ENCODE measurements at places on chromosomes 4 and X. TPM values are rescaled to one million over a fixed set of nuclear protein-coding genes. Genes with fewer than 3 reads are reported as not detected.

DNA sequence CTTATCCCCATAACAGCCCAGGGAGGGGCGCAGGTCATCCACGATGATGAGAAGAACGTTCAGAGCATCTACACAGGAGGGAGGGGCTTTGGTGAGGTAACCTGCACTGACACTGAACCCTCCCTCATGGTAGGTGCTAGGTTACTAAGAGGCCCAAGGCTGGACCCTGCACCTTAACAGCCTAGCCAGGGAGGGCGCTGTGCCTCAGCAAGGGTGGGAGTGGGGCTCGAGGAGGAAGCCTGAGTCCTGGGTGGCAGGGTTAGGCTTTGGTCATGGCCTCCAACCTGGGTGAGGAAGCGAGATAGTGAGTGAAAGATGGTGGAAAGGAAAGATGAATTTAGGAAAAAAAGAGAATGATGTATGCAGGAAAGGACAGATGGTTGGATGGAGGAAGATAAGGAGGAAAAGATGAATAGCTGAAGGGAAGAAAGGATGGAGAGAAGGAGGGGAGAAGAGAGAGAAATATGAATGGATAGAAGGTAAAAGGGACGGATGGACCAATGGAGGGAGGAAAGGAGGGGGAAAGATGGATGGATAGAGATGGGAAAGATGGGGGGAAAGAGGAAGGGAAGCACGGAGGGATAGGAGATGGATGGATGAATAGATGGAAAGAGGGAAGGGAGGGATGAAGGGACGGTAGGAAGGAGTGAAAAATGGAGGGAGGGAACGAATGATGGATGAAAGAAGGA is 736 bp downstream of the IDS start:
- H3K27ac ChIP-seq = peak overlapping the region; percentile 87
- peak overlapping the region; percentile 78 for H3K4me3 ChIP-seq
- H3K36me3 ChIP-seq = peaks cover 7% of the 10 kb centered on the region
- H3K4me1 ChIP-seq = peaks cover 4% of the 10 kb centered on the region

DNA sequence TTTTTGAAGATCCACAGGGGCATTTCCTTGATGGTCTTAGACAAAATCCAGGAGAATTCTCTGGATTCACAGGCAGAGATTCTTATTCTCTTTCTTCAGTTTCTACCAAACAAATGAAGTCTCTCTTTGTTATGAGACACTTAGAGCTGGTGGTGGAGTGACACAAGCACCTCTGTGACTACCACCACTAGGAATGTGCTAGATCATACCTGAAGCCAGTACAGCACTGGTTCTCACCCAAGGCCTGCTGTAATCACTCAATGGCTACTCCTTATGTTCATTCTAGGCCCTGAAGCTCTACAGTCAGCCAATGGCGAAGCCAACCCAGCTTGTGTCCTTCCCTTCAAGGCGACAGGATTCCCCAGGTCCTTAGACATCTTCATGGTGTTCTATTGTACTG is 482.3 kb downstream of the TRAM1L1 start:
- DNase-seq = no peak
- H3K36me3 ChIP-seq = no peaks in the 10 kb centered on the region
- H3K4me3 ChIP-seq = no peak overlapping the region
- no peaks in the 10 kb centered on the region for H3K27me3 ChIP-seq
- no peak overlapping the region for H3K27ac ChIP-seq
- no peaks in the 10 kb centered on the region for H3K4me1 ChIP-seq

GRCh38 chr4:157984285-157984911 is 188.4 kb downstream of the GASK1B start:
- no peaks in the 10 kb centered on the region for H3K4me1 ChIP-seq
- no peak overlapping the region for H3K4me3 ChIP-seq
- no peak for DNase-seq
- H3K27me3 ChIP-seq = no peaks in the 10 kb centered on the region

The ZNF630 gene
- total RNA-seq = 0.75 TPM

- peak overlapping the region; percentile 56 for H3K4me3 ChIP-seq
- H3K36me3 ChIP-seq = no peaks in the 10 kb centered on the region
- peak; percentile 67 for DNase-seq
- no peaks in the 10 kb centered on the region for H3K27me3 ChIP-seq
Measured at GRCh38 chrX:129957241-129958082, 25.0 kb upstream of the BCORL1 start.

The CENPC gene
- 12.1 TPM for total RNA-seq

The GABRB1 gene
- 1.3 TPM for total RNA-seq

DNA sequence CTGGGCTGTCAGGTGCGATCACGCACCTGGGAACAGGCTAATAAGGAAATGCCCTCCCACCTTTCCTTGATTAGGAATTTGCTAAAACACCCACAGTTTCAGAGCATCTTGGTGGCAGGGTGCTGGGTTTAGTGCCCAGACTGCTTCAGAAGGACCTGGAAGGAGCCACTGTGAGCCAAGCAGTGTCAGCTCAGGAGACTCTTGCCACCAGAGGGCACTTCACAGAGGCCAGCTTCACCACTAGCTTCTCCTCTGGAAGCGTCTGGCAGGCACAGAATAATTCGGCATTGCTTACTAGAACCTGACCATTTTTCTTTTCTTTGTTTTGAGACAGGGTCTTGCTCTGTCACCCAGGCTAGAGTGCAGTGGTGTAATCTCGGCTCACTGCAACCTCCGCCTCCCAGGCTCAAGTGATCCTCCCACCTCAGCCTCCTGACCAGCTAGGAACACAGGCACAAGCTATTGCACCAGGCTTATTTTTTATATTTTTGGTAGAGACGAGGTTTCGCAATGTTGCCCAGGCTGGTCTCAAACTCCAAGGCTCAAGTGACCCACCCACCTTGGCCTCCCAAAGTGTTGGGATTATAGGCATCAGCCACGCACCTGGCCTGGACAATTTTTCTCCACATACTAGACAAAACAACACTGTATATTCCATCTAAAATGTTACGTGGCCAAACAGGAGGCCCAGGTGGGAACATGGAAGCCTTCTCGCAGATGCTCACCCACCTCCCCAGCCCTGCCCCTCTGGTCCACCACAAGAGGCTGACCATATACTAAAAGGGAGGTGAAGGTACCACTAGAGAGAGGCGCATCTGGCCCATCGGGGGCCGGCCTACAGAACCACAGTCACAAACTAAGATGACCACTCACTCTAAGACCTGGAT is 14.1 kb downstream of the NOP14 start:
- no peak overlapping the region for H3K27ac ChIP-seq
- DNase-seq = no peak
- H3K27me3 ChIP-seq = no peaks in the 10 kb centered on the region
- H3K36me3 ChIP-seq = peaks cover 50% of the 10 kb centered on the region
- no peak overlapping the region for H3K4me3 ChIP-seq

The SPANXC gene
- total RNA-seq = not detected

DNA sequence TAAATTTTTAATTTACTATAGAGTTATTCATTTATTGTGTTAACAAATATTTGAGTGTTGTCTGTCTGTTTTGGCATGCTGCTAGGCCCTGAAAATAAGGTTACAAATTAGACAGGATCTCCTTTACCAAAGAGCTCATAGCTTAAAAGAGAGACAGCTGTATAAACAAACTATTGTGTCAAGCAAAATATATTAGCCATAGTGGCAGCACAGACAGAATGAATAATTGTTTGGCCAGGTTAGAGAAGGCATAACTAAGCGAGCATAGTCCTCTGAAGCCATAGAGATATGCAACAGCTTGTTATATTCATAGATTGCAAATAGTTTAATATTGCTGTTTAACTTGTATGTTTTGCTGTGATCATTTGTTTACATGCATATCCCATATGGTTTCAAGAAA is 66.7 kb upstream of the NDUFC1 start:
- no peak overlapping the region for H3K4me3 ChIP-seq
- H3K27ac ChIP-seq = no peak overlapping the region
- no peak for DNase-seq

DNA sequence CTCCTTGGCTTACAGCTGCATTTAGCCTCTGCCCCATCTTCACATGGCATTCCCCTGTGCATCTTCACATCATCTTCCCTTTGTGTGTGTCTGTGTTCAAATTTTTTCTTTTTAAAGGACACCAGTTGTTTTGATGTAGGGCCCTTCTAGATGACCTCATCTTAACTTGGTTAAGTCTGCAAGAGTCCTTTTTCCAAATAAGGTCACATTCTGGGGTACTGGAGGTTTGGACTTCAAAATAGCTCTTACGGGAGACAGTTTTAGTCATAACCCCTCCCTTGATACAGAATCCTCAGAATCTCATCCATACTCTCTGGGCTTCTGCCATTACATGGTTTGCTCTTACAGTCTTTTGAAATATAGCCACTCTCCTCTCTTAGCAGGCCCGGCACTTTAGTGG is 231.5 kb upstream of the ATP6AP2 start:
- H3K27ac ChIP-seq = no peak overlapping the region
- no peaks in the 10 kb centered on the region for H3K4me1 ChIP-seq
- H3K36me3 ChIP-seq = no peaks in the 10 kb centered on the region
- no peak for DNase-seq
- no peaks in the 10 kb centered on the region for H3K27me3 ChIP-seq
- H3K4me3 ChIP-seq = no peak overlapping the region

GRCh38 chr4:53558065-53558801 is 33.1 kb downstream of the LNX1 start:
- DNase-seq = no peak
- no peak overlapping the region for H3K4me3 ChIP-seq
- no peak overlapping the region for H3K27ac ChIP-seq

The GPRASP3 gene
- total RNA-seq = 2.7 TPM

DNA sequence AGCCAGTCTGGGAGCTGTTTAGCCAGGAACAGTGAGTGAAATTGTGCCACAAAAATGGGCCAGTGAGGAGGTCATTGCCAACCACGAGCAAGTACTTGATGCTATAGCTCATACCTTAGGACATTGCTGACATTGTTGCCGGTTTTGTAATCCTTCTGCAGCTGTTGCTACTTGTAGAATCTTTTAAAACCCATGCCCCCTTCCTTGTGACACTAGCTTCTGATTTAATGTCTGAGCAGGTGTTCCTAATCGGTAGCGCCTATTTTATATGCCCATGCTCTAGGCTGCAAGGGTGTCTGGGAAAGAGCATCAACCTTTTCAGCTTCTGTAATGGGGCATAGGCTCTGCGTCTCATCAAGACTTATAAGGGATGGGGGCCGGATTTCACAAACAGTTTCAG is 2.6 kb downstream of the POLA1 start:
- H3K4me1 ChIP-seq = no peaks in the 10 kb centered on the region
- H3K4me3 ChIP-seq = no peak overlapping the region
- no peak for DNase-seq
- H3K36me3 ChIP-seq = no peaks in the 10 kb centered on the region
- no peak overlapping the region for H3K27ac ChIP-seq

GRCh38 chr4:46900082-46900481 is 9.0 kb downstream of the COX7B2 start:
- DNase-seq = no peak
- H3K36me3 ChIP-seq = no peaks in the 10 kb centered on the region
- H3K27ac ChIP-seq = no peak overlapping the region
- no peak overlapping the region for H3K4me3 ChIP-seq
- no peaks in the 10 kb centered on the region for H3K4me1 ChIP-seq

- no peak overlapping the region for H3K4me3 ChIP-seq
- H3K27me3 ChIP-seq = peaks cover 4% of the 10 kb centered on the region
- DNase-seq = no peak
Measured at GRCh38 chr4:154485127-154485773, 6.3 kb downstream of the DCHS2 start.

DNA sequence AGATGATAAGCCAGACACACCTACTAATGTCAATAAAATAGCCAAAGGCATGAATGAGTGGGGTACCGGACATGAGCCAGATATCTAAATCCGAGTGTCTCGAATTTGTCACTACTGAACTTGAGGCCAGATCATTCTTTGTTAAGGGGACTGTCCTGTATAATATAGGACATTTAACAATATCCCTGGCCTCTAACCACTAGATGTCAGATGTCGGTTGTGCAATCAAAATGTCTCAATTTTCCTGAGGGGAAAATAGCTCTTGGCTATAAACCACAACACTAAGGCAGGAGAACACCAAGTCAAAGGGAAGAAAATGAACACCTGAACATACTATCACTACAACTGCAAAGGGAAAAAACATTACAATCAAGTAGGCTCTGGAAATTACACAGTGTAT is 154.5 kb downstream of the GPM6A start:
- H3K4me1 ChIP-seq = no peaks in the 10 kb centered on the region
- no peak for DNase-seq
- no peak overlapping the region for H3K27ac ChIP-seq
- H3K27me3 ChIP-seq = no peaks in the 10 kb centered on the region
- no peak overlapping the region for H3K4me3 ChIP-seq

GRCh38 chrX:139554376-139554775 is 23.8 kb downstream of the F9 start:
- no peaks in the 10 kb centered on the region for H3K27me3 ChIP-seq
- peaks cover 13% of the 10 kb centered on the region for H3K36me3 ChIP-seq
- no peak overlapping the region for H3K4me3 ChIP-seq
- H3K4me1 ChIP-seq = no peaks in the 10 kb centered on the region

- no peaks in the 10 kb centered on the region for H3K27me3 ChIP-seq
- DNase-seq = no peak
- H3K27ac ChIP-seq = no peak overlapping the region
- no peaks in the 10 kb centered on the region for H3K36me3 ChIP-seq
- H3K4me3 ChIP-seq = no peak overlapping the region
Measured at GRCh38 chr4:3247399-3248177, 1.4 kb upstream of the MSANTD1 start.

- H3K4me1 ChIP-seq = no peaks in the 10 kb centered on the region
- no peaks in the 10 kb centered on the region for H3K36me3 ChIP-seq
- DNase-seq = no peak
- no peak overlapping the region for H3K27ac ChIP-seq
- H3K27me3 ChIP-seq = no peaks in the 10 kb centered on the region
- H3K4me3 ChIP-seq = no peak overlapping the region
Measured at GRCh38 chr4:147340591-147341120, 140.2 kb upstream of the EDNRA start.

- no peaks in the 10 kb centered on the region for H3K4me1 ChIP-seq
- H3K36me3 ChIP-seq = no peaks in the 10 kb centered on the region
- no peaks in the 10 kb centered on the region for H3K27me3 ChIP-seq
- no peak overlapping the region for H3K4me3 ChIP-seq
- no peak overlapping the region for H3K27ac ChIP-seq
Measured at GRCh38 chr4:11119474-11119873, 309.2 kb downstream of the HS3ST1 start.

- no peaks in the 10 kb centered on the region for H3K36me3 ChIP-seq
- no peak for DNase-seq
- H3K27me3 ChIP-seq = no peaks in the 10 kb centered on the region
- no peak overlapping the region for H3K4me3 ChIP-seq
Measured at GRCh38 chr4:119068529-119068962, 67.1 kb upstream of the MYOZ2 start.

The FHDC1 gene
- 33.0 TPM for total RNA-seq

The MAGEC1 gene
- not detected for total RNA-seq

- no peaks in the 10 kb centered on the region for H3K27me3 ChIP-seq
- no peaks in the 10 kb centered on the region for H3K4me1 ChIP-seq
- no peaks in the 10 kb centered on the region for H3K36me3 ChIP-seq
- H3K4me3 ChIP-seq = no peak overlapping the region
Measured at GRCh38 chrX:101708163-101708562, 48.5 kb upstream of the ARMCX2 start.
